ENCODE measurements at places on chromosomes 5 and 9.
A peak's percentile ranks its signal among the peaks of the same experiment; 100 is the strongest.

DNA sequence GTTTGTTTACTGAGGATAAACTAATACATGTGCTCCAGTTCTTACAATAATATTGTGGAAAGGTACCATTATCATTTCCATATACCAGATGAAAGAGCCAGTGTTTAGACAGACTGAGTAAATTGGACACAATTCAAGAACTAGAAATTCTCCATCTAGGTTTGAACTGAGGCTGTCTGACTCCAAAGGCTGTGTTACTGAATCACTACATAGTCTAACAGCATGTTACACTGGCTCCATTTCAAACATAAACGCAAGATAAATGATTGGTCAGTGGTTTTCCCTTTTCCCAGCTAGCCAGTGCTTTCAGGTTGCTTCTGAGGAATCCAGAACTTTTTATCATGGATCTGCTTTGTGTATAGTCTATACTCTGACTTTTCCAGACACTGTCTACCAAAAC, 8.1 kb downstream of the SPDL1 start:
- DNase-seq: no peak

- DNase-seq: peak; percentile 58
Measured at GRCh38 chr5:69042915-69043654, 50.7 kb upstream of the SLC30A5 start.

DNA sequence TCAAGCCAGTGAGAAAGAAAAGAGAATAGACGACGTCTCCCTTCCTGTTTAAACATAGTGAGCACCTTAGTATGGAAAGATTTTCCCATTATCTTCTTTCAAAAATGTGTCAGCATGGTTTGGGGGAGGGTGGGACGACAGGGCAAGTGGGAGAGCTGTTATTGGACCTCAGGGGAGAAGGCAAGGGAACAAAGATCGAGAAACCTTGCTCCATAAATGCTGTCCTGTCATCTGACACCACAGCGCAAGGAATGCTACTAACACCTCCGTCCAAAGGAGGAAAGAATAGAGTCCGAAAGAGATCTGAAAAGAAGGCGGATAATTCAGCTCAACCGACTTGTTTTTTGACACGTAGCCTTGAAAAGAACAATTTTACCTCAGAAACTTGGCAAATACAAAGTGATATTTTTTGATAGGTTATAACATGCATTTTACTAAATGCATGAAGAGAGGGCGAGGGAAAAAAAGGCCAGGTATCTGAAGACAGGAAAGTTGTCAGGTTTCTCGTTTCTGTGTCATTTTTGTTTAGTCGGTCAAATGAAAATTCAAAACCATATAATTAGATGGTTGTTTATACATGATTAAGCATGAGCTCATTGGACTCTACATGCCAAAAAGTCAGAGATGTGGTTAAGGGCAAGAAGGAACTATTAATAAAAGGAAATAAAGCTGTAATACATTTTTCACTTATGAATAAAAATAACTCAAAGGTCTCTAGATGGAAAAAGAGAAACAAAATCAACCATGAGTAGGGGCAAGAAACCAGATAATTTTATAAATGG, 155.7 kb downstream of the GLIS3 start:
- DNase-seq: no peak

GRCh38 chr9:104556830-104557634, 11.9 kb upstream of the OR13C8 start:
- DNase-seq: no peak

DNA sequence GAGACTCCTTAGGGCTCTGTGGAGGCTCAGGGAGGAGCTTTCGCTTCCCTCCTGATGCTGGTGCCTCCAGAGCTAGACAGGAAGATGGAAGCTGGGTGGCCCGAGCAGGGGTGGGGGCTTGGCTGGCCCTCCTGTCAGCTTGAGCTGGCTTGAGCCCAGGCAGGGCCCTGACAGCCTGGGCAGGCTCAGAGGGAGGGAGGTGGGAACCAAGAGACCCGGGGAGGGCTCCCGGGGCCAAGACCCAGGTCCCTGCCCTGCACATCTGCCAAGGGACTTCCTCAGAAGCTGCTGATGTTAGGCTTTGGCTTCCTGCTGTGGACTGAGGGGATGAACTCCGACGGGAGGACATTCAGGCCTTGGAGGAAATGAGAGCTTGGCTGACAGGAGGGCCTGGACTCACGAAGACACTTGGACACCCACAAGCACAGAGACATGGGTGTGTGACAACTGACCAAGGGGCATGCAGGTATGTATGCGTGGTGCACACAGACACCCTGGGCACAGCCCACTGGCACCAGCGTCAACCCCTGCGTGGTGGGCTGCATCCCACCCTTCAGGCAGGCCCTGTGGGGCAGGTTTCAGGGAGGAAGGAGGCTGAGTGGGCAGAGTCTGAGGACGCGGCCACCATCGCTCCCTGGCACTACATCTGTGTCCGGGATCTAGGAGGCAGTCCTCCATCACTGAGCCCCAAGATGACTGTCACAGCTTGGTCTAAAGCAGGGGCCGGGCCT, 1.7 kb upstream of the LTC4S start:
- no peak for DNase-seq

DNA sequence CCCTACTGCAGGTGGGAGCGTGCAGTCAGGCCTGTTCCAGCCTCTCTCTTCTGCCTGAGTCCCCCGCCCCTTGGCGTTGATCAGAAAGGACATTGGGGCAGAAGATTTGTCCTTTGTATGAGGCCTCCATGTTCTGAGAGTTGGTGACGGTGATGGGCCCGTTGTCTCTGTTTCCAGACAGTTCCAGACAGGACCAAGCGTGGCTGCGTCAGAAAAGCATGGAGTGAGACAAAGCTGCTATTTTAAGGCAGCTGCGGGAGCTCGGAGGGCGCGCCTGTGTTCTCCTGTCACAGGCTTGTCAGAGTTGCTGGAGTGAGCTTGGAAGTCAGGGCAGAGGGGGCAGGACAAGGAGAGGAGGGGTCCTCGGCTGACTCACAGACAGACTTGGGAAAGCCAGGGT, 32.1 kb upstream of the SH3PXD2B start:
- no peak for DNase-seq

- no peak for DNase-seq
Measured at GRCh38 chr5:43780586-43780985, 177.6 kb downstream of the NNT start.

DNA sequence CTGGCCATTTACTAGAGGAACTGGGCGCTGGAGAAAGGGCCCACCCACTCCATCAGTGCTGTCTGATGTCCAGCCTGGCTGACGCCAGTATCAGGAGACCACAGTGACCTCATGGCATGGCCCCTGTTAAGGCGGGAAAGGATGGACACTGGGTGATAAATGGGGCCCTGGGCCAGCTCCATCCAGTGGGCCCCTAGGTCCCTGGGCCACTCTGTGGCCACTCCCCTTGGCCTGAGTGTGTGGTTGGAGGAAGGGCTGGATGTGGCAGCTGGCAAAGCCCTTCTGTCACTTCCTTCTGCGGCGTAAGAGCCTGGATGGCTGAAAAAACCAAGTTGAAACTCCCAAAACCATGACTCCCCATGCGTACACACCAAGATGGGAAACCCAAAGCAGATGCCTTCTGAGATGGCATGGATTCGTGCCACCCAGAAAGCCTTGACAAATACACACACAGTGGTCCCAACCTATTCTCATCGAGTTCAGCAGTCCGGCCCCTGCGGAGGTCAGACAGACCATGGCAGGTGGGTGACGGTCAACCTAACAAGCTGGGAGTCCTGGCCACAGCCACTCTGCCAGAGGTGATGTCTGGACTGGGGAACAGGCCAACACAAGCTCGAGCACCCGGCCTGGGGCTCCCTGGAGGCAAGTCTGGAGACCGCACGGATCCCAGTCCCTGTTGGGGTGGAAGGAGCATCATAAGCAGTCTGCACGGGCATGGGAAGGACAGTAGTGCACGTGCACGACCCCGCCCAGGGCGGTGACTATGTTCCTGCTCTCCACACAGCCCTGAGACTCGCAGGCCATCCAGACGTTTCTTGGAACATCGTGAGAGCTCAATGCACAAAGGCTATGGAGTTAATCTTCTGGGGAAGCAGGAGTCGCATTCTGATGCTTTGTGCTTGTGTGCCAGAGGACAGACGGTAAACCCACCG, 45.2 kb upstream of the NOTCH1 start:
- DNase-seq: no peak

- peak; percentile 5 for DNase-seq
Measured at GRCh38 chr5:119398727-119399466, 43.1 kb downstream of the TNFAIP8 start.

DNA sequence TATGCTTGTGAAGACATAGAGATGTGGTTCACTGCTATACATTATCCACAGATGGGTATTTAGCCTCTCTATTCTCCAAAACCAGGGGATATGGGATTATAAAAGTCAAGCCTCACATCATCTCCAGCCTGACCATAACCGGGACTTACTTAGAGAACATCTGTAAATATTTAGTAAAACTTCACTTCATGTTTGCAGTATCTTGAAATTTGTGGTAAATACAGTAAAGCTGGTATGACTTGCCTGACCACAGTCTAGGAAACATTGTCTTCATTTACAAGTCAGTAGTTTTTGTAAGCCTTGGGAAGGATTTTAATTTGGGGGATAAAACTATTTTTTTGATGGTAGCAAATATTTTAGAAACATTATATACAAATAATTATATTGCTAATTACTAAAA, 64.2 kb downstream of the MAST4 start:
- DNase-seq: no peak

GRCh38 chr5:142472306-142472951, 147.6 kb upstream of the SPRY4 start:
- DNase-seq: no peak

GRCh38 chr9:99433095-99433494, 211.0 kb downstream of the SEC61B start:
- DNase-seq: no peak

- DNase-seq: peak; percentile 38
Measured at GRCh38 chr5:127072861-127073846, at the start of gene C5orf63. Gene C5orf63 (minus strand): TSS chr5:127073502. CDS start chr5:127058995, 14,507 bp downstream.

DNA sequence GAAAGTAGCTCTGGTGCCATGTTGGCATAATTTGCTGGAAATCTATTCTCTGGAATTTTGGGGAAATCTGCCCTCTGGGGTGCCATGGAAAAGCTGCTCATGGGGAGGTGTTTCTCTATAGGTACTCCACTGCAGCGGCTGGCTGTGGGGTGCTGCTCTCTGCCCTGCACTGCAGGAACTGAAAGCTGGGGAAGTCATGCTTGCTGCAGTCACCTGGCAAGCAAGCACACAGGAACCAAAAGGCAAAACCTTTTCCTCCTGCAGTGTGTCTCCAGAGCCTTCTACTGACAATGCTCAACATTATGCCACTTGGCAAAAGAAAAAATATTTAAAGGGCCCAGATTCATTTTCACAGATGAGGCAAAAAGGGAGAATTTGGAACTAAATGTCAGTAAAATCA, 25.8 kb upstream of the CARNMT1 start:
- no peak for DNase-seq

- DNase-seq: no peak
Measured at GRCh38 chr5:128426090-128426534, 111.9 kb downstream of the FBN2 start.

GRCh38 chr9:20369391-20369790, 252.9 kb downstream of the MLLT3 start:
- no peak for DNase-seq

GRCh38 chr5:139864716-139865483, 69.3 kb downstream of the PSD2 start:
- no peak for DNase-seq

- peak; percentile 37 for DNase-seq
Measured at GRCh38 chr9:75891277-75891741, 836 bp downstream of the PCSK5 start.
